ENCODE measurements at places on chromosomes 7 and 10. TPM values are rescaled to one million over a fixed set of nuclear protein-coding genes. Genes with fewer than 3 reads are reported as not detected.

The HOXA13 gene
- total RNA-seq = not detected

The NKX1-2 gene
- total RNA-seq = not detected

The FOXI2 gene
- not detected for total RNA-seq

The IKZF1 gene
- total RNA-seq = 41.4 TPM

The WASL gene
- 40.0 TPM for total RNA-seq

The NUDT5 gene
- total RNA-seq = 49.9 TPM

The PROSER2 gene
- 33.3 TPM for total RNA-seq

- H3K36me3 ChIP-seq = no peaks in the 10 kb centered on the region
- H3K4me1 ChIP-seq = peaks cover 28% of the 10 kb centered on the region
- no peaks in the 10 kb centered on the region for H3K27me3 ChIP-seq
- H3K27ac ChIP-seq = peak overlapping the region; percentile 98
- H3K4me3 ChIP-seq = peak overlapping the region; percentile 79
Measured at GRCh38 chr10:114821915-114822443, 399 bp downstream of the FHIP2A start.

DNA sequence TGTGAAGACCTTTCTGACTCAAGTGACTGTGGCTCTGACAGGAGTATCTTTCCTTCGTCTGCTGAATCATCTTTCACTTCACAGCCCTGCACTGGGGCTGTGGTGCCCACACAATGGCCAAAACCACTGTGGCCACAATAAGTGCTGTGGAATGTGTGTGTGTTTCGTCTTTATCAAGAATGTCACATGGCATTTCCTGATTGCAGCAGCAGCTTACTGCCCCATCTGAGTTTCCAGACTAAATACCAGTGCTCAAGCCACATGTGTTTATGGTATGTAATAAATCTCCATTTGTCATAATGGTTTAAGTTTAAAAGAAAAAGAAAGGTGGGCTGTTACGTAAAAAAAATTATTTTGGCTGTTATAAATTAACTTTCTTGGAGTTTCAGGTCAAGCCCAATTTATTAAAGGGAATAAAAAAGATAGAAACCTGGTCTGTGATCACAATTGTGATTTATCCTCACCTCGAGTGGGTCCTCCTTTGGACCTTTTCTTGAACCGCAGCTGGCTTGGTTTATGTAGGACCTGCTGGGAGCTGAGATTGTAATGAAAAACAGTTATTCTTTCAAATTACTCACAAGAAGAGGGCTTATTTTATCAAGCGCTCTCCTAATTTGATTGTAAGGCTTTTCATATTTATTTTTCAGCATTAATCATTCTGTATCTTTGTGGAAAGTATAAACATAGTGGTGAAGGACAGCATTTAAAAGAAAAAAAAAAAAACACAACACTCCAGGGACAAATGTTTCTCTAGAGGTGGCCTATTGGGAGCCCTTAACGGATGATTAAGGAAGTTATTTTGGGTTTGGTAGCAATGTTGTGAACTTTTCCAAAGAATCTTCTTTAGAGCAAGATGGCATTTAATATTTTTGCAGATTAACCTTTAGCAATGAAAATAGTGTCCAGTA lies 116.2 kb downstream of the LRMDA start:
- H3K36me3 ChIP-seq = no peaks in the 10 kb centered on the region
- DNase-seq = no peak
- H3K27ac ChIP-seq = no peak overlapping the region
- no peak overlapping the region for H3K4me3 ChIP-seq
- H3K4me1 ChIP-seq = peaks cover 27% of the 10 kb centered on the region

DNA sequence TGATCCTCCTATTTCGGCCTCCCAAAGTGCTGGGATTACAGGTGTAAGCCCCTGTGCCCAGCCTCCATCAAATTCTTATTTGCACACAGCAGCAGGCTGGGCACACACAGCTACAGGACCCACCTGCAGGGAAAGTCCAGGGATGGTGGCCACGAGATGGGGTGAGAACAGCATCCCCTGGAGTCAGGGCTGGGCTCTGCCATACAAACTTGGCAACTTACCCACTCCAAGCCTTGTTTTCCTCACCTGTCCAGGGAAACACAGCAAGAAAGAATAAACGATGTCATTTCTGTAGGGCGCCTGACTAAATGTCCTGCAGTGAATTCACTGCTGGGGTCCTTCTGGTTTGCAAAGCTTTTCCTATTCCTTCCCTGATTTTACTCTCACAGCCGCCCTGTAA lies 5.5 kb downstream of the MYH16 start:
- DNase-seq = no peak
- H3K4me1 ChIP-seq = no peaks in the 10 kb centered on the region
- no peaks in the 10 kb centered on the region for H3K36me3 ChIP-seq
- H3K4me3 ChIP-seq = no peak overlapping the region
- H3K27me3 ChIP-seq = no peaks in the 10 kb centered on the region

- H3K27ac ChIP-seq = no peak overlapping the region
- H3K27me3 ChIP-seq = no peaks in the 10 kb centered on the region
- no peaks in the 10 kb centered on the region for H3K4me1 ChIP-seq
- H3K4me3 ChIP-seq = no peak overlapping the region
Measured at GRCh38 chr10:16049050-16049449, 188.7 kb upstream of the MINDY3 start.

GRCh38 chr10:1404323-1405260 lies 332.7 kb downstream of the ADARB2 start:
- no peaks in the 10 kb centered on the region for H3K36me3 ChIP-seq
- H3K27me3 ChIP-seq = no peaks in the 10 kb centered on the region
- DNase-seq = no peak
- H3K27ac ChIP-seq = no peak overlapping the region
- no peaks in the 10 kb centered on the region for H3K4me1 ChIP-seq

- no peak overlapping the region for H3K27ac ChIP-seq
- no peak for DNase-seq
- no peaks in the 10 kb centered on the region for H3K27me3 ChIP-seq
- H3K4me3 ChIP-seq = no peak overlapping the region
- H3K36me3 ChIP-seq = peaks cover 13% of the 10 kb centered on the region
- peaks cover 5% of the 10 kb centered on the region for H3K4me1 ChIP-seq
Measured at GRCh38 chr7:123537026-123537642, 2.7 kb upstream of the IQUB start.

DNA sequence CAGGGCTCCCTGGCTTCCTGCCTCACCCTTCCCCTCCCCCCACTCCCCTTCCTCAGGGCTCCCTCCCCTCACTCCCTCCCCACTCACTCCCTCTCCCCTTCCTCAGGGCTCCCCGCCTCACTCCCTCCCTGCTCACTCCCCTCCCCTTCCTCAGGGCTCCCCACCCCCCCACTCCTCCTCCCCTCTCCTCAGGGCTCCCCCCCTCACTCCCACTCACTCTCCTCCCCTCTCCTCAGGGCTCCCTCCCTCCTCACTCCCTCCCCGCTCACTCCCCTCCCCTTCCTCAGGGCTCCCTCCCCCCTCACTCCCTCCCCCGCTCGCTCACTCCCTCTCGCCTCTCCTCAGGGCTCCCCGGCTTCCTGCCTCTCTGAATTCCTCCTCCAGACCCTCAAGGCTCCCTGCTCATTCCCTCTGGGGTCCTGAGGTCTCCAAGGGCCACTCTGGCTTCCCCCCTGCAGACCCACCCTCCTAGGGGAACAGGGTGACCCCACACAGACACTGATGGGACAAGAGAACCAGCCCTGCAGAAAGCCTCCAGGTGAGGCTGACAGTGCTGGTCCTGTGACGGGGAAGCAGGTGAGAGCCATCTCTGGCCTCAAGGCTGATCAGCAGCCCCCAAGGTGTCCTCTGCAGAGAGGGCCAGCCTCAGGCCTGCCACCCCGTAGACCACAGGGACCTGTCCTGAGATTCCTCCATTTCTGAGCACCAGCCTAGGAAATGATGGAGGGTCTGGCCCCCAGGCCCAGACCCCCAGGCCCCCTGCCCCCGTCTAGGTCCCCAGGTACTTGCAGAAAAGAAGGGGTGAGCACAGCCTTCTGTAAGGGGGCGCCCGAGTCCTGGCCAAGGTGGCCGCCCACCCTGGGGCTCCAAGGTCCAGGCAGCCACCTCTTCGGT lies 47.2 kb downstream of the PWWP2B start:
- no peaks in the 10 kb centered on the region for H3K36me3 ChIP-seq
- no peak overlapping the region for H3K4me3 ChIP-seq
- H3K4me1 ChIP-seq = peaks cover 23% of the 10 kb centered on the region
- no peak for DNase-seq

DNA sequence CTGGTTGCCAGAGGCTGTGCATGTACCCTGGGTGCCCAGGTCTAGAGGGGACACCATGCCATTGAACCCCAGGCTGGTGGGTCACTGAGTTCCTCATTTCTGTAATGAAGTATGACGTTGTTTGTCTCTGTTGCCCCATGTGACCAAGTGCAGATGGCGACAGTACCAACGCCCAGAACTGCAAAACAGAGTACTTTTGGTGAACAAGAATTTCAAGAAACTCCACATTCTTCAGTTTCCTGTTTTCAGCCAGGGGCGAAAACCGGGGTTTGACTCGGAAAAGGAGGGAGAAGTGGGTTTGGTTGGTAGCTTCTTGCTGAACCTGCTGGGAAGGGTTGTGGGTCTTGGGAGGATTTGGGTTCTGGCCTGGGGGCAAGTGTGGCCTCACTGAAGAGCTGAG lies 18.2 kb downstream of the CYP17A1 start:
- peak overlapping the region; percentile 30 for H3K27ac ChIP-seq
- DNase-seq = no peak
- H3K27me3 ChIP-seq = no peaks in the 10 kb centered on the region
- peaks cover 40% of the 10 kb centered on the region for H3K4me1 ChIP-seq
- H3K4me3 ChIP-seq = no peak overlapping the region

- H3K27me3 ChIP-seq = no peaks in the 10 kb centered on the region
- H3K27ac ChIP-seq = peak overlapping the region; percentile 65
- DNase-seq = no peak
- H3K4me1 ChIP-seq = no peaks in the 10 kb centered on the region
Measured at GRCh38 chr7:95441042-95441823, 6.4 kb upstream of the PON2 start.

DNA sequence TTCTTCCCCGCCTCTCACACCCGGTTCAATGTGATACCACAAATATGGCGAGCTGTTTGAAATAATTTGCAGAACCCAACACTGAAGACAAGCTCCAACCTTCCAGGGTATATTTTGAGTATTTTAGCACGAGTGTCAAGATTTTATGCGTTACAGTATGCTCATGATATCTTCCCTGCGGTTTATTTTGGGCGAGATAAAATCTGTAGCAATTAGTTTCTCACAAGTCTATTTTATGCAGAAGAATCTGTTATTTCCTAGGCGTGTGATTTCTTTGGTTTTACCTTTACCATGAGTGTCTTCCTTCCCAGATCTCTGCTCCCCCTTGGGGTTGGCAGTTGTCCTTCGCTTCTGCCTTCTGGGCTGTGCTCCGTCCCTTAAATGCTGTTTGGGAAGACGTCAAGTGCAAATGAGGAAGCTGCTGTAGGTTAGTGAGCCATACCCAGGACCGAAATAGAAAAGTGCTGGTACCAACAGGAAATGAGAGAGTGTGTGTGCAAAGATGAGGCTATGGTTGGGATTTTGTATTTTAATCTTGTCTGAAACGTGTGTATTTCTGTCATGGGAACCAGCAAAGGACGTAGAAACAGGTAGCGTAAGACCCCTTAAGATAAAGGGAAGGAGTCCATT lies 299.8 kb downstream of the KLF6 start:
- no peaks in the 10 kb centered on the region for H3K36me3 ChIP-seq
- H3K4me3 ChIP-seq = no peak overlapping the region
- no peak overlapping the region for H3K27ac ChIP-seq
- H3K4me1 ChIP-seq = peaks cover 20% of the 10 kb centered on the region
- DNase-seq = no peak
- no peaks in the 10 kb centered on the region for H3K27me3 ChIP-seq

GRCh38 chr10:72697716-72698115 lies 5.8 kb downstream of the MCU start:
- no peak overlapping the region for H3K27ac ChIP-seq
- DNase-seq = no peak
- no peak overlapping the region for H3K4me3 ChIP-seq
- no peaks in the 10 kb centered on the region for H3K27me3 ChIP-seq
- H3K4me1 ChIP-seq = peaks cover 32% of the 10 kb centered on the region

- no peak overlapping the region for H3K4me3 ChIP-seq
- no peaks in the 10 kb centered on the region for H3K4me1 ChIP-seq
- H3K27ac ChIP-seq = no peak overlapping the region
- H3K36me3 ChIP-seq = no peaks in the 10 kb centered on the region
Measured at GRCh38 chr10:4569151-4569550, 256.9 kb upstream of the AKR1E2 start.

DNA sequence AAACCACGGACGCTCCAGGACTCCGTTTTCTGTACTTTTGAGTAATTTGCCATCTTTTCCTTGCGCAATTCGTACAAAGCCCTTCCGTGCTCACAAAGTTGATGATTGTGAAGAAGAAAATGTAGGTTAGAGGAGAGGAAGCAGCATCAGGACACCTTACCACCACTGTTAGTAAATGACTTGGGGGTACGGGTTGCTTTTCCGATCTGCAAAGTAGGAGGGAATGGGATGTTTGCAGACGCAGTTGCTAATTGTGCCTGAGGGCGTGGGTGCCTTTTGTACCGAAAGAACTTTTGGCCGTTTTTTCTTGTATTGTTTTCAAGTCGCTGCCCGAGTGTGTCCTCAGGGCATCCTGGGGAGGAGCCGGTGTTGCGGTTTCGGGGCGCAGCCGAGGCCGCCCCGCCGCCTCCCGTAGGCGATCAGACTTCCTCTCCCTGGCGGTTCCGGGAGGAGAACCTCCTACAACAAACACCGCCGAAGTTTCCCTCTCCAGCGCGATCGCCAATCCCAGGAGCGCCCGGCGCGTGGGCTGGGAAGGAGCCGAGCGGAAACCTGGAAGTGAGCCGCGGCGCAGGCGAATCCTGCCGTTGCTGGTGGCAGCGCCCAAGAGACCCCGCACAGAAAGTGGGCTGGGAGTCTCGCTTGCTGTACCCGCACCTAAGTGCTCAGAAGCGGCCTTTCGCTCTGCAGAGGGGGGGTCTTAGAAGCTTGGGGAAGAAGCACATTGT lies 1.0 kb downstream of the PRR15 start:
- H3K4me1 ChIP-seq = peaks cover 35% of the 10 kb centered on the region
- peak overlapping the region; percentile 53 for H3K4me3 ChIP-seq
- DNase-seq = peak; percentile 85
- no peak overlapping the region for H3K27ac ChIP-seq

DNA sequence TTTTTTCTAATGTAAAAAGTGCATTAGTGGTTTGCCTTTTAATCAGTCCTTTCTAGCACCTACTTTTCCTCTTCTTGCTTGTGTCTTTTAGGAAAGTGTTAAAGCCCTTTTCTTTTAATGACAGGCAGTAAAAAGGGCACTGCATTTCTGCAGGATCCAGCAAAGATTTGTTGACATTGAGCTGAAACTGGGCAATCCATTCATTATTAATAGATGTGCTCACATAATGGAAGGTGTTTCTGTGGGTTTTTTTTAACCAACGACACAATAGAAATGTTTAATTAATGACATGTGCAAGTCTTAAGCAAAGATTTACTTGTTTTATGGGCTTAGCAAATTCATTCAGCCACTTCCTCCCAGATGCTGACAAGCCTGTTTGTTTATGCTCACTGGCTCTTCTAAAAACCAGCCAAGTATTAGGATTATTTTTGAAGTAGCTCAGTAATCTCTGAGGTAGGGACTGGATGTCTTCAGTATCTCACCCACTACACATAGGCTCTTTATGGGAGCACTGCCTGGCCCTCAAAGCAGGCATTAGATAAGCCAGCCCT lies 1201.1 kb downstream of the SORCS1 start:
- no peaks in the 10 kb centered on the region for H3K27me3 ChIP-seq
- no peak overlapping the region for H3K4me3 ChIP-seq
- no peak for DNase-seq

All from upper lobe of right lung (tissue), 1 donor.